ENCODE measurements at places on chromosomes 6 and 20.
A peak's percentile ranks its signal among the peaks of the same experiment; 100 is the strongest.

DNA sequence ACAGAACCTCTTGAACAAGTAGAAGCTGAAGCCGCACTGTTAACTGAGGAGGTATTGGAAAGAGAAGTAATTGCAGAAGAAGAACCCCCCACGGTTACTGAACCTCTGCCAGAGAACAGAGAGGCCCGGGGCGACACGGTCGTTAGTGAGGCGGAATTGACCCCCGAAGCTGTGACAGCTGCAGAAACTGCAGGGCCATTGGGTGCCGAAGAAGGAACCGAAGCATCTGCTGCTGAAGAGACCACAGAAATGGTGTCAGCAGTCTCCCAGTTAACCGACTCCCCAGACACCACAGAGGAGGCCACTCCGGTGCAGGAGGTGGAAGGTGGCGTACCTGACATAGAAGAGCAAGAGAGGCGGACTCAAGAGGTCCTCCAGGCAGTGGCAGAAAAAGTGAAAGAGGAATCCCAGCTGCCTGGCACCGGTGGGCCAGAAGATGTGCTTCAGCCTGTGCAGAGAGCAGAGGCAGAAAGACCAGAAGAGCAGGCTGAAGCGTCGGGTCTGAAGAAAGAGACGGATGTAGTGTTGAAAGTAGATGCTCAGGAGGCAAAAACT, 40.1 kb downstream of the ZBTB2 start:
- DNase-seq: no peak

DNA sequence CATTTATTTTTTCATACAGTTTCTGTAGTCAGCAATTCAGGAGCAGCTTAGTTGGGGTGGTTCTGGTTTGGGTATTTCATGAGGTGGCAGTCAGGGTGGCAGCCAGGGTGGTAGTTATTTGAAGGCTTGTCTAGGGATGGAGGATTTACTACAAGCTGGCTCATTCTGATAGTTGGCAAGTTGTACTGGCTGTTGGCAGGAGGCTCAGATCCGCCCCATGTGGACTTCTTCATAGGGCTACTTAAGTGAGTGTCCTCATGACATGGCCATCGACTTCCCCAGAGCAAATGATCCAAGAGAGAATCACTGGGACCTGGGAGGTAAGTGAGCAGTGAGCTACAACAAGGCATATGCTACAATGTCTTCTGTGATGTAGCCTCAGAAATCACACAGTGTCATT, 22.4 kb upstream of the CDKAL1 start:
- DNase-seq: no peak

- no peak for DNase-seq
Observed at GRCh38 chr6:5025911-5026819, 22.3 kb upstream of the RPP40 start.

DNA sequence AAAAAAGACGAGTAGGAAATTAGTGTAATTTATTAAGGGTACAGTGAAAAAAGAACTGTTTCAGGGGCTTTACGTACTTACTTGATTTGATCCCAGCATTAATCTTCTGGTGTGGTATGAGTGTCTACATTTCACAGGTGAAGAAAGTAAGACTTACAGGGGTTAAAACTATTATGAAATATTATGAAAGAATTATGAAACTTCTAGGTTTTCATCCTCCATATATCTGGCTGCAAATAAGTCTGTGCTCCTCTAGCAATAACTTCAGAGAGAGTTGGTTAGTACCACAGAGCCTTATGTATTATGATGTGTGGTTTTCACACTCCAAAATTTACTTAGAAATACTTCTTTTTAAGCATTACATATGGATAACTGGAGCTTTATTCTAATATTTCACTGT, 41.9 kb downstream of the ZFAND3 start:
- no peak for DNase-seq

DNA sequence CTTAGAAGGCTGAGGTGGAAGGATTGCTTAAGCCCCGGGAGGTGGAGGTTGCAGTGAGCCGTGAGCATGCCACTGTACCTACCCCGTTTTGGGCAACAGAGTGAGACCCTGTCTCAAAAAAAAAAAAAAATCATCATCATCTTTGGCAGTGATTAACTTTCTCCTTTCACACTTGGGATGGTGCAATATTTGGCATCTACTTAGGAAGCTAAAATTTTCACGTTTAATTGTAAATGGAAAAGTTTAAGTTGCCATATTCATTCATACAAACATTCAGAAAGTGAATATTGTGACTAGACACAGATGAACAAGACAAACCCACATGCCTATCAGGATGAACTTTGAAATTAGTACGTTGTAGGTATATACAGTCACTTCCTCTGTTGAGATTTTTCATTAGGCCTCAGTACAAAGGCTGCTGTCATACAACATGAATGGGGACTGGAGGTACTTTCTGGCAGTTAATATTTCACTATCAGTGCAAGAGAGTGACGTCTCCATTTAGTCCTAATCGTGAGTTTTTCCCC, 10.3 kb downstream of the TOP1 start:
- DNase-seq: no peak

DNA sequence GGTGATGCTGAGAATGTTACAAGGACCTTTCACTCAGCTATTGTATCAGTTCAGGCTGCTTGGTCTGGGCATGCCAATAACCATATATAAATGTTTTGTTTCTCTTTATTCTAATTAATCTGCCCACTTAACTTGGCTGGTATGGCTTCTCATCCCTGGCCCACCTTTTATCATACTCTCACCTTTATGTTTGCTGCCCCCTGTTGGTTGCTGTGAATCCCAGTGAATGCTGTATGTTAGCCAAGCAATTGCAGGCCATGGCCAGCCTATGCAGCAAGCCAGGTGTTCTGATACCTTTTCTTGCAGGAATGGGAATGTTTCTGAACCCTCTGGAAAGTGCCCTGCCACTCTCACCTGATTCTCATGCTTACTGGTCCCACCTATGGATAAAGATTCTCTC, 54.6 kb downstream of the PCSK2 start:
- no peak for DNase-seq

DNA sequence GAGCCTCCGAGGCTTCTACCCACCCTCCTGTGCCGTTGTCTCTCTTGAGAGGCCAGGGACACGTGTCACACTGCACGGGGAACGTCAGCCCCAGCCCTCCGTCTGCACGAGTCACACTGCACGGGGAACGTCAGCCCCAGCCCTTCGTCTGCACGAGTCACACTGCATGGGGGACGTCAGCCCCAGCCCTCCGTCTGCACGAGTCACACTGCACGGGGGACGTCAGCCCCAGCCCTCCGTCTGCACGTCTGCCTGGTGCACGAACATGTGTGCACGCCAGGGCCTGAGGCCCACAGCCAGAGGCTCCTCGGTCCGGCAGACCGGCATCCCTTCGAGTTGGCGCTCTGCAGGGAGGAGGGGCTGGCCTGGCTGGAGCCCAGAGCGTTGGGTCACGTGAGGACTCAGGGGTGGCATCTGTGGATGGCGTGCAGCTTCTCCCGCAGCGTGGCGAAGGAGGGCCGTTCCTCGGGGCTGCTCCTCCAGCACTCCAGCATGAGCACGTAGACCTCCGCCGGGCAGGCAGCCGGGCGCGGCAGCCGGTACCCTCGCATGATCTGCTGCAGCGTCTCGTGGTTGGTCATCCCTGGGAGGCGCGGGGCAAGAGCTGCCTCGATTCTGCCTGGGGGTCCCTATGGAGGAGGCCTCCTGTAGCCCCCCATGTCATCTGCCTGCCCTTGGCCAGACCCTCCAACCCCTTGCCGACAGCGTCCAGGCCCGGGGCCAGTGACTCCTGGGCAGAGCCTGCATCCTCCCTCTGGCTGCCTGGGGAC, 3.4 kb upstream of the PTK6 start:
- DNase-seq: no peak

- DNase-seq: no peak
Observed at GRCh38 chr20:23583526-23583925, 15.2 kb upstream of the CST9L start.

- DNase-seq: no peak
Observed at GRCh38 chr20:4160761-4161305, 145.5 kb upstream of the RNF24 start.

- DNase-seq: peak; percentile 70
Observed at GRCh38 chr20:50379049-50379990, 130.9 kb upstream of the PTPN1 start.

DNA sequence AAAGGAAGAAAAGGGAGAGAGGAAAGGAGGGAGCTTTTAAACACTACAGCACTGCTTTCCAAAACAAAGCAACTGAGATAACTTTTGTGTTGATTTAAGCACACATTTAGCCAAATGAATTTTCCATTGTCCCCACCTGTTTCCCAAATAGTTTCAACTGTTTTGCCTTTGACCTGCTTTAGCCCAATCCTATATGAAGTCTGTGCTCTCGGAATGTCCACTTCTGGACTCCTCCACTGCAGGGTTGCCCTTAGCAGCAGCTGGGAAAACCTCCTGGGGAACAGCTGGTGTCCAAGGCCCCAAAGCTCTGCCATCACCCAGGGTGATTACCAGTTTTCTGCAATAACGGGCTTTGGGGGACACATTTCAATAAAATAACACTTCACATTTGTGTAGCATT, 44.9 kb upstream of the PKHD1 start:
- DNase-seq: no peak

GRCh38 chr6:161608771-161609170, 334.9 kb upstream of the AGPAT4 start:
- DNase-seq: no peak

DNA sequence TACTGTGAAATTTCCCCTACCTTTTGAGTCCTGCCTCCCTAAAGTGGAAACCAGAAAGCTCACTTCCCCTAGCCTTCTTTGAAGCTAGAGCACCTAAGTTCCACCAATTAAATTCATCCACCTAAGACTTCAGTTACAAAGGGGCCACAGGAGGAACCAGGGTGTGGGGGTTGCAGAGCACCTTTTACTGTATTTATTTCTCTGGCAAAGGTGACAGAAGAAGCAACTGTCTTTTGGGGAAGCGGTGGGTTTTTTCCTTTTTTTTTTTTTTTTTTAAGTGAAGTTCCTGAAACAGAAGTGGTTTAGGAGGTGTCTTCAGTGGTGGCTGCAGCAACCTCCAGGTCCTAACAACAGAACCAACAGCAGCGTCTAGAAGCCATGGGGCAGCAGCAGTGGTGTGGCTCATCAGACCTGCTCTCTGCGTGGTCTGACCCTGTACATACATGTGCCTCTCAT, 13.1 kb downstream of the PSMB9 start:
- DNase-seq: no peak

DNA sequence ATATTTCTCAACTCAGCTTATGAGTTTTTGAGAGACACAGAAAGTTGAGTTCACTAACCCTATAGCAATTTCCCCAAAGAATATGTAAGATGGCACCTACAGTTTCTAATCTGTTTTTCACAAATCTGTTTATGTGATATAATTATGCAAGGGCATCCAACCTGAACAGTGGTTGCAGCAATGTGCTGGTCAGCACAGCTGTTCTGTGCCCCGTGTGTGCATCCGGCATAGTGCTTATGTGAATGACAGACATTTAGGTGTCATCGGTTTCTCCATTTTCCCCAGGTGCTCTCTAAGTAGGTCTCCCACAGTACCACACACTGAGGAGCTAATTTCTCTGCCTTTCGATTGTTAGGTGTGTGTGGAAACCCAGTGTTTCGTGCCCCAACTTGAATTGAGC, 7.7 kb upstream of the BACH2 start:
- DNase-seq: no peak

GRCh38 chr20:23268792-23269354, 81.7 kb upstream of the NXT1 start:
- no peak for DNase-seq

- DNase-seq: no peak
Observed at GRCh38 chr6:87995461-87995860, 52.2 kb upstream of the SPACA1 start.

- DNase-seq: no peak
Observed at GRCh38 chr6:116072368-116072767, 11.7 kb upstream of the FRK start.

GRCh38 chr20:50191065-50191543, 474 bp downstream of the CEBPB start:
- no peak for DNase-seq

DNA sequence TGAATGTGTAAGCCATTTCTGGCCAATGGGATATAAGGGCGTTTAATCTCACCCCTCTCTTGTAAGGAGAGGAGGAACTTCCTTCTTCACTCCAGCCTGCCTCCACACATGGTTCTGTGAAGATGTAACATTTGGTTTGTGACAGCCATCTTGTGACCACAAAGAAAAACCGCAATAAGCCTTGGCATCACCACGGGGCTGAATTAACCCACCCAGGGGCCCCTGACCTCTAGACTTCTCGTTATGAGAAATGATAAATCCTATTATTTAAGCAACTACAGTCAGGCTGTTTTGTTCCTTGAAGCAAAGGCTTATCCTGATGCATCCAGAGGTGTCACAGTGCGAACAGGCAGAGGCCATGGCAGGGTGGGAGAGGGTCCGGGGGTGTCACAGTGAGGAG, 139.7 kb downstream of the CDC5L start:
- DNase-seq: no peak

GRCh38 chr6:17584241-17584803, 15.8 kb upstream of the FAM8A1 start:
- DNase-seq: no peak

- DNase-seq: no peak
Observed at GRCh38 chr6:154306696-154307095, 49.9 kb downstream of the IPCEF1 start.

- no peak for DNase-seq
Observed at GRCh38 chr20:32234135-32234808, 26.6 kb downstream of the POFUT1 start.

- no peak for DNase-seq
Observed at GRCh38 chr6:25769983-25770382, 15.4 kb downstream of the SLC17A4 start.

DNA sequence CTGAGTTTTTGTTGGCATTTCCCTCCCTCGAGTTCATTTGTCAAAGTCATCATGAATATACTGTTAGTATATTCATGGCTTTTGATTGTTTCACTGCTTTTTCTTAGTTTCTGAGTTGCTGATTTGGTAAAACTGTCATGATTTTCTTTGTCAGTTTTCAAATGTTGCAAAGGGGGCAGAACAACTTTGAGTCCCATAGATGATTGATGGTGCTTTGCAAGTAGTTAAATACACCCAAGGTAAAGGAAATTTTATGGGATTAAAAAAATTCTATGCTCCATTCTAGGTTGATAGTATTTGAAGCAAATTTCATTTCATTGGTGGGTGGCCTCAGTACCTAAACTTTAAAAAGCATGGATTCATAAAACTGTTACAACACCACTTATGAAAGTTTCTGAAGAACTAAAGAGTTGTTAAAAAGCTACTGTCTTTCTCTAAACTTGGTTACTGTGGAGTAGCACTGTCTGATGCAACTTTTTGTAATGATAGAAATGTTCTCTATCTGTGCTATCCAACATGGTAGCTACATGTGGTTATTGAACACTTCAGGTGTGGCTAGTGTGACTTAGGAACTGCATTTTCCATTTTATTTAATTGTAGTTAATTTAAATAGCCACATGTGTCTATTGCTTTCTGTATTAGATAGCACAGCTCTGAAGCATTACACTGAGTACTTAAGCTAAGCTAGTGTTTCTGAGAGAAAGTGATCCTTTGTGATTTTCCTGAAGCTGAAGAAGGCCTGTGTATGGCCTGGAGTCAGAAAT, 153.6 kb downstream of the ZFAND3 start:
- no peak for DNase-seq

- no peak for DNase-seq
Observed at GRCh38 chr6:128572294-128572693, 51.9 kb upstream of the PTPRK start.
